Fibroblast of skin of left quadriceps (primary cell): ENCODE measurements at places on chromosomes 6 and 20.

DNA sequence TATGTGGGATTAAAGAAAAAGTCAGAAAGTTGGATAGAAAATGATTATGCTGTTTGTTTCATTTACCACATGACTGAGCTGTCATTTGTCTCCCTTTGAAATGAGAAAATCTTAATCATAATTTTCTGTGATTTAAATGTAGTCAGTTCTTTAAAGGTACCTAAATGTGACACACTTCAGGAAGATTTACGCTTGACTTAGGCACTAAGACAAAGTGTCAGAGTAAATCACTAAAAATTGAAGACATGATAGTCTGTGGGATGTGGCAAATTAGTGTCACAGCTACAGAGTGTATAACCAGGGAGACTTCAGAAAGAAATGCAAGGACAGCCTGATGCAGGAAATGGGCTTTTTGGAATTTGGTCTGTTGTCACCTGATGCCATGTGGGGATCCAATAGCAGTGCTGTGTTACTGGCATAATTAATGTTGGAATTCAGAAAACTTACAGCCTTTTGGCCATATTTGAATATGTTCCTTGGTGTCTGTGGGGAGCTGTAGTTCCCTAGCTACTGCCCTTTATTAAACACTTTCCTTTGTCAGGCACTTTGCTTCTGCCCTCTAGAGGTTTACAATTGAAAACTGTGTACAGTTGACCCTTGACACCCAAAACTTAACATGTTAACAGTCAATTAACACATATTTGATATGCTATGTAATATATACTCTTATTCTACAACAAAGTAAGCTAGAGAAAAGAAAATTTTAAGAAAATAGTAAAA, 493.8 kb downstream of the UTRN start:
- DNase-seq, result no peak

DNA sequence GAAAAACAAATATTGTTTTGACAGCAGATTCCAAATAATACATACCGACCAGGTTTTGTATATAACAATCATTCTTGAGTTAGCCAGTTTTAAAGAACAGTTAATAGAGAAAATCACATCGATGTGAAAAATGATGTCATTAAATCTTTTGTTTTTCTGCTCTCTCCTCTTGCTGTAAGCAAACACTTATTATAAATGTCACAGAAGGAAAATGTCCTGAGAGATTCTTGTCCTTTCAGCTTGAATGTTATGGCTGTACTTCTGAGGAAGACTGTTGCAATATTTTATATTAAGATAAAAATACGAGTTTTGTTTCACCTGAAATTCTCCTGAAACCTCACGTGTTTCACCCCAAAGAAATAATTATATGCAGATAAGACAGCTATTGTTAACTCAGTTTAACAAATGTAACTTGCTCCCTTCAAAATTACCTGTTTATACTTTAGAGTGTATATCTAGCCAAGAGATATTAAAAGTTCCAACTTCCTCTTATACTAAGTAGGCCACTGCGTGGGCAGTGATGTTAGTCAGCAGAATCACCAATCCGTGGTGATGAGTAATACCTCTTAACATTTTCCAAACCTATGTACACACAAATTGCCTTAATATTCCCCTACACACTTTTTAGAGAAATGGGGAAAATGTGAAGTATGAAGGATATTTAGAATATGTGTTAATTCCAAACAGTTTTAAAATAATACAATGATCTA, 1111.4 kb upstream of the CITED2 start:
- DNase-seq, result peak; percentile 73

DNA sequence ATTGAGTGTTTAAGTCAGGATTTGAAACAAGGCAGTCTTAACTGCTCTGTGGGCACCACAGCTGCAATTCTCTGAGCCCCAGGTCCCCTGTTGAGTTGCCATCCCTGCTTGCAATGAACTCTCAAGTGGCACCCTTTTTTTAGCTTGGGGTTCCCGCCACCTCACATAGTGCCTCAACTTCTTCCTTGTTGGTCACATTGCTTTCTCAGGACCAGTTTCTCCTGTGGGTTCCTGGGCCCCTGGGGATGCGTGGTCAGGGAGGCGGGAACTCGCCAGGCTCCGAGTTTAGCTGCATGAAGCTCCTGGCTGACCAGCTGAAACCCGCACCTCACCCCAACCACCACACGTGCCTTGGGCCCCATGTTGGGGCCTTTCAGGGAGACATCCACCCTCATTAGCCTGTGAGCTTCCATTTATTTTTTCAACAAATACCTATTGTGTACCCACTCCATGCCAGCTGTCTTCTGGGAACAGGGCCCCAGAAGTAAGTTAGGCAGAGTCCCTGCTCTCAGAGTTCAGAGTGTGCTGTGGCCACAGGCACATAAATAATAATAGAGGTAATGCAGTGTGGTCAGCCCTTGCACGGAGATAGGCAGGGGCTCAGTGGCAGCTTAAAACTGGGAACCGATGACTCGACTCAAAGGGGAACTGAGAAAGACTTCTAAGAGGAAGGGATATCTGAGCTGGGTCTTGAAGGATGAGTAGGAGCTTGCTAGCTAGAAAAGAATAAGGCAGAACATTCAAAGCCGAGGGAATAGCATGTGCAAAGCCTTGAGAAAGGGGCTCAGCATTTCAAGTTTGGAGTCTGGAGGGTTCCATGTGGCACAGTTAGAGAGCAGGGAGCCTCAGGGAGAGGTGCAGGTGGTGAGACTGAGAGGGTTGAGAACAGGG, 33.9 kb upstream of the FAM83D start:
- no peak for DNase-seq

DNA sequence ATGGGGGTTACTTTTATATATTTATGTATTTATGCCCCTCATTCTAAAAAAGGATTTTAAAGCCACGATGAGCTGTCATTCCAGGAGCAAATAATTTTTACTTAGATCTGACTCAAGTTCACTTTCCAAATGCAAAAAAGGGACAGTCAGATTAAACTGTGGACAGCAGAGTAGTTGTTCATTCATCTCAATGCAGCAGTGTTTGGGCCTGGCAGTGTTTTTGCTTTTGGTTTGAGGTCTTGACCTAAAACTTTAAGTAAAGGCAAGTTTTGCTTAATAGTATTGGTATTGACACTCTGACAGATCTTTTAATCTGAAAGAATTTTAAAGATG, 13.9 kb downstream of the JARID2 start:
- DNase-seq, result no peak

- DNase-seq, result no peak
Measured at GRCh38 chr20:33019465-33020277, 11.8 kb upstream of the BPIFB6 start.

- peak; percentile 17 for DNase-seq
Measured at GRCh38 chr6:28137505-28137981, 4.1 kb upstream of the ZKSCAN8 start.

- DNase-seq, result no peak
Measured at GRCh38 chr6:16840291-16840690, 79.0 kb upstream of the ATXN1 start.

DNA sequence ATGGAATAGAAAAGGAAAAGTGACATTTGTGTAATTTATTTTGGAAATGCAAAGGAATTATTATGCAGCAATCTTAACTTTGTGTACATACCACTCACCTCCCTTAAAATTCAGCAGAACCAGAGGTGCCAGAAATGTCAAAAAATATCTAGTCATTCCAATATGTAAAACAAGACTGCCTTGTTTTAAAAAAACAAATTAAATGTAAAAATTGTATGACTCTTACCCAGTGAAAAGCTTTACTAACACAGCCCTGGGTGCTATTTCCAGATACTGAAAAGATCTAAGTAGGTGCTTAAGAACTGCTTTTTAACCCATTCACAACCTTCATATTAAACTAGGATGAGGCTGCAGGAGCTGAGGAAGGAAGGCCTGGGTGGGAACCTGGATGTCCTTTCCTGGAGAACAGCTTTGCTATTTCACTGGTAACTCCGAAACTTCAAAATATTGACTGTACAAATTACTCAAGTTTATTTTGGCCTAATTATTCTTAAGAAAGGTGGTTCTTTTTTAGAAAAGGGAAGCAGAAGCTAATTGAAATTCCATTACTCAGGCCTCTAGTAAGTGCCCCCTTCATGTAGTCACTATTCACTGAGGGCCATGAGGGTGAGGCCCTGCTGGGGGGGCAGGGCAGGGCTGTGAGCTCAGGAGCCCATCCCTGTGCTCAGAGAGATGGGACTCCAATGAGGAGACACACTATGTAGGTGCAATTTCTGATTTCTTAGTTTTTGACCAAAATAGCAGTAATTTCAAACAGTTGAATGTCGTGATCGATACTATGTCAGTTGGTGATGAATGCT, 139.6 kb downstream of the MAP3K4 start:
- DNase-seq, result no peak

GRCh38 chr6:46054516-46054915, 38.9 kb upstream of the CLIC5 start:
- no peak for DNase-seq

GRCh38 chr6:113526553-113526952, 330.6 kb upstream of the MARCKS start:
- DNase-seq, result no peak

GRCh38 chr6:96934087-96934486, 9.6 kb downstream of the KLHL32 start:
- DNase-seq, result no peak

DNA sequence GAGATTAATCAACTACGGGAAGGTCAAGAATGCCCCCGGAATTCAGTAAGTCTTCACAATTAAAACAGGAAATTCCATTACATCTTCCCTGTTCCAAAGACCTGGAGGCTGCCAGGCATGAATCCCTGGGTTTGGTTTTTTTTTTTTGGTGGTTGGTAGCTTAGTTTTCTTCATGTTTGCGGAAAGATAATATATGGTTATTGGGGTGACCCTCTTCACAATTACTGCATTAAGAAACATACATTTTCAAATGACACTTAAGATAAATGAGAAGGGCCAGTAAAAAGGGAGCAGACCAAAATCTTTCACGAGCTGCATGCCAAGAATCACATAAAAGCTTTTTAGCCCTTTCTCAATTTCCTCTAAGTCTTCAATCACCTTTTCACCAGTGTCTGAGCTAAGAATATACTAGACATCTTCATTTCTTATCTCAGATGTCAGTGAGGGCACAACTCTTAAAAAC, 64.0 kb downstream of the KIF13A start:
- peak; percentile 24 for DNase-seq

- DNase-seq, result no peak
Measured at GRCh38 chr20:31644701-31645100, 7.0 kb downstream of the COX4I2 start.

DNA sequence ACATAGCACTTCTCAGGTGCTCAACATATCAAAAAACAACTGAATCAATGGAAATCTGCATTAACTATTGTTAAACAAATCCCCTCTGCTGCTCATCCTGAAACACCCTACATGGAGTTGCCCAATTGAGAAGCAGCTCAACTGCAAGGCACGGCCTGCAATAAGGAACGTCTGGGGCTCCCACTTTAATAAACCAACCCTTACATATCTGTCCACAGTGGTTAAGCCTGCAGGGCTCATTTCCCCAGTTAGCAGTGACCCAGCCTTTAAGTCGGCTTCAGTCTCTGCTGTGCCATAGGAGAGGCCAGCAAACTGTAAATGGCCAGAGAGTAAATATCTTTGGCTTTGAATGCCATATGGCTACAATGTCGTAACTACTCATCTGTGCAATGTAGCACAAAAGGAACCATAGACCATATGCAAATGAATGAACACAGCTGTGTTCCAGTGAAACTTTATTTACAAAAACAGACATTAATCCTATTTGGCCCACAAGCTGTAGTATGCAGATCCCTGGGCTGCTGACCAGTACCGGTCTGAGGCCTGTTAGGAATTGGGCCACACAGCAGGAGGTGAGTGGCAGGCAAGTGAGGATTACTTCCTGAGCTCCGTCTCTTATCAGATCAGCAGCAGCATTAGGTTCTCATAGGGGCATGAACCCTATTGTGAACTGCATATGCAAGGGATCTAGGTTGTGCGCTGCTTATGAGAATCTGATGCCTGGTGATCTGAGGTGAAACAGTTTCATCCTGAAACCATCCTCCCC, 522.7 kb upstream of the CDH4 start:
- DNase-seq, result no peak

GRCh38 chr6:52642368-52642767, 28.5 kb upstream of the TMEM14A start:
- no peak for DNase-seq

DNA sequence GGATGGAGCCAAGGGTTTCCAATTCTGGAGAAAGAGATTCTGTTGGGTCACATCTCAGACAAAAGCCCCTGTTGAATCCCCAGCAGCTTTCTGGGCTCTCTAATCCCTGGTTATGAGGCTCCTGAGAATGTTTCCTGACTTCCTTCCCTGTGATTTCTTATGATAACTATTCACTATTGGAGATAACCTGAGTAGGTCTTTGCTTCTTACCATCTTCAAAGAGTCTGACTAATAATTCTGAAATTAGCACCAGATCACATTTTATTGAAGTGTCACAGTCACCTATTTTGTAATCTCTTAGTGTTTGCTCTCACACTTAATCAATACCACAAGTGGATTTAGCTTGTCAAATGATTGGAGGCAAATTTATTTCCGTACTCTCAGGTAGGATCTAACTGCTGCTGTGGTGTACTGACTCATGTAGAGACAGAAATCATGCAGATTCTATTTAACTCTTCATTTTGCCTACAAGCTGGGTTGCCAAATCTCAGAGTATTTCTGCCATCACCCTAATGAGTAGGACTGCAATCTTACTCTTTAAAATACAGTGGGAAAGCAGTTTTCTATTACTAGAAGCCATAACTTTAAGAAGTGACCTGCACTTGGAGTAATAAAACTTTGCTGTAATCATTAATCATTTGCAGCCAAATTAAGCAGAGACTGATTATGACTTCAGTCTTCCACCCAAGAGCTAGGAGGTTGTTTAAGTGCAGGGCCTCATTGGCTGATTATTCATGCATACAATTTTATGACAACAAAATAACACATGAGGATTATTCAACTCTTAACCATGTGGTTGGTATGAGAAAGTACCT, 422.1 kb downstream of the EPM2A start:
- DNase-seq, result no peak

GRCh38 chr6:137146206-137146605, 27.2 kb downstream of the IL22RA2 start:
- no peak for DNase-seq

- no peak for DNase-seq
Measured at GRCh38 chr6:41759905-41760579, 12.8 kb upstream of the PGC start.

GRCh38 chr20:61024390-61024789, 227.7 kb upstream of the CDH4 start:
- no peak for DNase-seq

DNA sequence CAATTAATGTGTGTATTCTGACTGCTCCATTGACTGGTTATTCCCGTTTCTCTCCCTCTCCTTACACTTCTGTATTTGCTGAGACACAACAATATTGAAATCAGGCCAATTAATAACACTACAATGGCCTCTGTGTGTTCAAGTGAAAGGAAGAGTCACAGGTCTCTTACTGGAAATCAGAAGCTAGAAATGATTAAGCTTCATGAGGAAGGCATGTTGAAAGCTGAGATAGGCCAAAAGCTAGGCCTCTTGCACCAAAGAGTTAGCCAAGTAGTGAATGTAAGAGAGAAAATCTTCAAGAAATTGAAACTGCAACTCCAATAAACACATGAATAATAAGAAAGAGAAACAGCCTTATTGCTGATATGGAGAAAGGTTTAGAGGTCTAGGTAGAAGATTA, 489.5 kb upstream of the CITED2 start:
- DNase-seq, result no peak
